ENCODE measurements at places on chromosomes 13 and 19.

GRCh38 chr13:80363890-80364503 lies 23.1 kb upstream of the SPRY2 start:
- no peak for DNase-seq
- no peak overlapping the region for H3K27ac ChIP-seq
- H3K4me3 ChIP-seq: peak overlapping the region; percentile 55
- peaks cover 9% of the 10 kb centered on the region for H3K4me1 ChIP-seq
- H3K36me3 ChIP-seq: no peaks in the 10 kb centered on the region
- no peaks in the 10 kb centered on the region for H3K27me3 ChIP-seq

DNA sequence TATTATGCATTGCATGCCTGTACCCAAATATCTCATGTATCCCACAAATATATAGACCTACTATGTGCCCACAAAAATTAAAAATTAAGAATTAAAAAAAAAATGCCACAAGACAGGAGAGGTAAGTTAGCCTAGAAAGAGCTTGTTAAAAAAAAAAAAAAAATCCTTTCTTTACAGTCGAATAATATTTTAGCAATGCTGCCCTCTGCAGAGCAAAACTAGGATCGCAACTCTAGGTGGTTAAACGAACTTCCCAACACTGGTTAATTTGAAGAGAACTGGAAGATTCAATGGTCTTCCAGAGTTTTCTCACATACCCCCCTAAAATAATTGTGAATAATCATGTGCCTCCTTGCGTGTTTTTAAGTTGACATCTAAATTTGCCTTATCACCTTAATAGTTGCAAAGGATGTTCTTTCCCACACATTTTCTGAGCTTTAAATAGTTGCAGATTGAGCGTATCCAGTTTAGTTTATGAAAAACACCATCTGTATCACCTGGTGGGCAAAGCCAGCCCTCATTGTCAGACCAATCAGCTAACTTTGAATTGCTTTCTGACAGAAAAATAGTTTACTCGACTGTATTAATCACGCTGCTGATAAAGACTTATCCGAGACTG lies 47.4 kb upstream of the RCBTB2 start:
- peaks cover 9% of the 10 kb centered on the region for H3K4me1 ChIP-seq
- H3K27me3 ChIP-seq: no peaks in the 10 kb centered on the region
- H3K36me3 ChIP-seq: no peaks in the 10 kb centered on the region
- peak; percentile 45 for DNase-seq
- H3K4me3 ChIP-seq: no peak overlapping the region
- H3K27ac ChIP-seq: no peak overlapping the region

DNA sequence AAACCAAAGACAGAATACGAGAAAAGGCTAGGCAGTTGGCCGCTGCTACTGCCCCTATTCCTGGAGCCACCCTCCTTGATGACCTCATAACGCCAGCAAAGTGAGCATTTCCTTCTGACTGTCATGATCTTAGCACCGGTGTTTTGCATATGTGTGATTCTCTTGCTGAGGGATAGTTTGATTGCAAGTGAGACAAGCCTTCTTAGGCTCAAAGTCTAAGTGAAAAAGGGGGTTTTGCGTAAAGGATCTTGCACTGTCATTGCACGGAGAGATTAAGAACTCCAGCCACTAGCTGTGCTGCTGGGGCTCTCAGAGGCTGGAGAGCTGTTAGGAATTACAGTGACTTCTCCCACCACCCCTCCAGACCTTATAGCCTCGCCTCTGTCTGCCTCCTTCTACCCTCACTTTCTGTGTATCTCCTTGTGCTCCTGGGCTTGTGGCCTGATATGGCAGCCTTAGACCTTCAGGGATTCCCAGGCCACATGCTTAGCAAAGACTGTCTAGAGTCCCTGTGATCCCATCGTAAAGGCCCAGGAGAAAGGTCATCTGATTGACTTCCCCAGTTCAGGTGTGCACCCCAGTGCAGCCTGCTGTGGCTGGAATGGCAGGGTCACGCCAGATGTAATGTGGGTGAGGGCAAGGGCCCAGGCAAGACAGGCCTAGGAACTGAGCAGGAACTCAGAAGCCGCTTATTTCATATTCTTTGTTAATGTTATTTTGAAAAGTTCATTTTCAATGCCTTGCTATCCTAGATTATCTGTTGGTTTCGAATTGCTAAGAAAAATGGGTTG lies 12.6 kb downstream of the GPATCH1 start:
- H3K27ac ChIP-seq: no peak overlapping the region
- no peak overlapping the region for H3K4me3 ChIP-seq
- no peak for DNase-seq
- H3K36me3 ChIP-seq: peaks cover 68% of the 10 kb centered on the region

GRCh38 chr13:99237981-99238662 lies 20.1 kb downstream of the GPR18 start:
- no peak overlapping the region for H3K4me3 ChIP-seq
- no peak for DNase-seq
- H3K4me1 ChIP-seq: no peaks in the 10 kb centered on the region
- H3K27ac ChIP-seq: no peak overlapping the region
- peaks cover 12% of the 10 kb centered on the region for H3K36me3 ChIP-seq

- peaks cover 20% of the 10 kb centered on the region for H3K36me3 ChIP-seq
- H3K4me1 ChIP-seq: peaks cover 23% of the 10 kb centered on the region
- peak overlapping the region; percentile 100 for H3K27ac ChIP-seq
- peak overlapping the region; percentile 94 for H3K4me3 ChIP-seq
Measured at GRCh38 chr19:39407660-39408391, 1.2 kb downstream of the ZFP36 start.

DNA sequence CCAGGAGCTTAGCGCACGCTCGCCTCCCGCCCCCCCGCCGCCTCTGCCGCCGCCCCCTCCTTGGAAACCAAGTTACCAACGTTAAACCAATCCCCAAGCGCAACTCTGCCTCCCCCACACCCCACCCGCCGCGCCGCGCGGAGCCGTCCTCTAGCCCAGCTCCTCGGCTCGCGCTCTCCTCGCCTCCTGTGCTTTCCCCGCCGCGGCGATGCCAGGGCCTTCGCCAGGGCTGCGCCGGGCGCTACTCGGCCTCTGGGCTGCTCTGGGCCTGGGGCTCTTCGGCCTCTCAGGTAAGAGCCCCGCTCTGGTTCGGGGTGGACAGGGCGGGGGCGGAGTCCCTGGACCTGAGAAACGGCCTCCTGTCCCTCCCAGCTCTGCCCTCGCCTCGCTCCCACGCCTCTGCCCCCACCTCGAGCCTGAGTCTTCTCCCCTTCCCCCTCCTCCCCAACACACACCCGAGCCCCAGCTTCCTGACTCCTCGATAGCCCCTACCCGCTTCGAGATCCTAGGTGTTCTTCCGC lies at the start of gene ICAM5:
Gene ICAM5 (plus strand): TSS at position 117 of the 521 bp plus-strand sequence. CDS start 92 bp downstream, at position 209.
- no peaks in the 10 kb centered on the region for H3K36me3 ChIP-seq
- H3K4me3 ChIP-seq: peak within 1 kb of the TSS; percentile 74
- H3K27ac ChIP-seq: no peak within 1 kb of the TSS
- H3K27me3 ChIP-seq: peaks cover 30% of the 10 kb centered on the region

DNA sequence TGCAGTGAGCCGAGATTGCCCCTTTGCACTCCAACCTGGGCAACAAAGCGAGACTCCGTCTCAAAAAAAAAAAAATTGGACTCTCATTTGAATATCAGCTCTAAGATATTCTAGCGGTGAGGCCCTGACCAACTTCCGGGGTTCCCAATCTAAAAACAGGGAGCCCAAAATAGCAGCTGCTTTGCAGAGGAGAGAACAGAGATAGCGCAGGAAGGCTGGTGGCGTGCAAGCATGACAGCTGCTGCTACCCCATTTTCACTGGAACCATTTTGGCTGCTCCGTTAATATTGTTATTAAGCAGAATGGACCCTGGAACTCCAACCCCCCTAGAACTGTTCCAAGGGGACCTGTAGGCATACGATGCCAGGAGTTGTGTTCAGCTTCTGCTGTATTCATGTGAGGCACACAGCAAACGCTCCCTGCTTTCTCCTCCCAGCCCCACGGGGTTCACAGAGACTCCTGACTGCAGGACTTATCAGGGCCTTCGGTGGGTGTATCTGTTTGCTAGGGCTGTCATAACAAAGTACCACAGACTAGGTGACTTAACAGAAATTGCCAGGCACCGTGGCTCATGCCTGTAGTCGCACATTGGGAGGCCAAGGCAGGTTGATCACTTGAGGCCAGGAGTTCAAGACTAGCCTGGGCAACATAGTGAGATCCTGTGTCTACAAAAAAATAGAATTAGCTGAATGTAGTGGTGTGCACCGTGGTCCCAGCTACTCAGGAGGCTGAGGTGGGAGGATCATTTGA lies 11.5 kb downstream of the STXBP2 start:
- H3K27me3 ChIP-seq: no peaks in the 10 kb centered on the region
- H3K4me3 ChIP-seq: no peak overlapping the region
- no peaks in the 10 kb centered on the region for H3K4me1 ChIP-seq
- DNase-seq: no peak
- no peaks in the 10 kb centered on the region for H3K36me3 ChIP-seq

DNA sequence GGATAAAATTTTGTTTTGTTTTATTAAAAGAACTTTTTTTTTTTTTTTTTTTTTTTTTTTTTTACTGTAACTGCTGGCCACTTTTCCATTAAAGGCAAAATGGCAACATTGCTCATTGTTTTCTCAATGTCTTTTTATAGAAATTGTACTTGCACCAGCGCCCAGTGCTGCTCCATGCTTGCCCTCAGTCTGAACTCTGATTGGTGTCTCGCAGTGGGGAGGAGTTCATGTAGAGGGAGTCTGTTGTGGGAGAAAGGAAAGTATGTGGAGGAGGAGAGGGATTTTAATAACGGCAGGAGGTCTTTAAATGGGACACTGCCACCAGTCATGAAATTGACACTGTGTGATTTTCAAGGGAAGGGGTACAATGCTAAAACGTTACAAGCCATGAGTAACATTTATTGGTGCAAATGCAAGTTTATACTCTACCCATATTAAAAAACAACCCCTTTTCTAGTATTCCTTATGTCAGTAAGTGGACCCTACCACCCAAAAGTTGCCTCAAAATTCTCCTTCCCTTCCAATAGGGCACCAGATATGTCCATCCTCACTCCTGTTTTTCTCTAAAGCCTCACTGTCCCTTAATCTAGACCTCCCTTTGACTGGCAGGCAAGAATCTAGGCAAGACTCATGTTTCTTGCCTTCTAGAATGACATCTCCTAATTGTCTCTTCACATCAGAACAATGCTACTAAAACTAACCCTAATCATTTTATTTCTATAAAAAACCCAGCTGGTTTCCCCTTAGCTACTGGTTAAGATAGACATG lies 3.2 kb downstream of the RASL11A start:
- peak overlapping the region; percentile 91 for H3K4me3 ChIP-seq
- peaks cover 14% of the 10 kb centered on the region for H3K4me1 ChIP-seq
- DNase-seq: peak; percentile 50
- H3K36me3 ChIP-seq: no peaks in the 10 kb centered on the region

GRCh38 chr19:38020311-38020710 lies 113.3 kb downstream of the SIPA1L3 start:
- no peak for DNase-seq
- H3K4me3 ChIP-seq: no peak overlapping the region
- H3K36me3 ChIP-seq: no peaks in the 10 kb centered on the region
- no peaks in the 10 kb centered on the region for H3K27me3 ChIP-seq
- H3K4me1 ChIP-seq: no peaks in the 10 kb centered on the region

DNA sequence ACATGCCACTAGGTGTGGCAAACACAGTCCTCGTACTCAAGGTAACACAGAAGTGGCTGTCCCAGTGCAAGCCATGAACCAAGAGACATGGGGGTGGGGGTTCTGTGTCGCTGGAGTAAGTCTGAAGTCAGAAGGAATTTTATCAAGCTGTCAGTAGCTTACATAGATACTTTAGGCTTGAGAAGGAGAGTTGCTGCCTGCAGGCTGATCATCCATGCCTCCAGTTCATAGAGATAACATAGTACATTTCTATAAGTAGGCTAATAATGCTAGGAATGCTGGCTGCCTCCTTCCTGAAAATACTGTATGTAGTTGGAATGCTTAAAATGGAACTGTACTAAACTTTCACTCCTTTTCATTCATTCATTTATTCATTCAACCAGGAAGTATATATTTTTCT lies 70.1 kb downstream of the CAB39L start:
- H3K27ac ChIP-seq: no peak overlapping the region
- H3K4me3 ChIP-seq: no peak overlapping the region
- no peaks in the 10 kb centered on the region for H3K36me3 ChIP-seq
- no peaks in the 10 kb centered on the region for H3K27me3 ChIP-seq
- DNase-seq: no peak

GRCh38 chr19:2036424-2036823 lies 14.6 kb downstream of the MKNK2 start:
- peaks cover 32% of the 10 kb centered on the region for H3K36me3 ChIP-seq
- no peak overlapping the region for H3K27ac ChIP-seq
- peaks cover 18% of the 10 kb centered on the region for H3K4me1 ChIP-seq
- H3K4me3 ChIP-seq: no peak overlapping the region
- no peaks in the 10 kb centered on the region for H3K27me3 ChIP-seq

- H3K4me1 ChIP-seq: peaks cover 4% of the 10 kb centered on the region
- no peak overlapping the region for H3K27ac ChIP-seq
- no peaks in the 10 kb centered on the region for H3K27me3 ChIP-seq
- H3K36me3 ChIP-seq: no peaks in the 10 kb centered on the region
Measured at GRCh38 chr13:75469047-75469446, 12.9 kb downstream of the TBC1D4 start.

- no peaks in the 10 kb centered on the region for H3K36me3 ChIP-seq
- H3K27me3 ChIP-seq: no peaks in the 10 kb centered on the region
- H3K4me1 ChIP-seq: no peaks in the 10 kb centered on the region
- H3K27ac ChIP-seq: no peak overlapping the region
- DNase-seq: no peak
Measured at GRCh38 chr19:14786421-14786851, 8.1 kb upstream of the ADGRE2 start.

DNA sequence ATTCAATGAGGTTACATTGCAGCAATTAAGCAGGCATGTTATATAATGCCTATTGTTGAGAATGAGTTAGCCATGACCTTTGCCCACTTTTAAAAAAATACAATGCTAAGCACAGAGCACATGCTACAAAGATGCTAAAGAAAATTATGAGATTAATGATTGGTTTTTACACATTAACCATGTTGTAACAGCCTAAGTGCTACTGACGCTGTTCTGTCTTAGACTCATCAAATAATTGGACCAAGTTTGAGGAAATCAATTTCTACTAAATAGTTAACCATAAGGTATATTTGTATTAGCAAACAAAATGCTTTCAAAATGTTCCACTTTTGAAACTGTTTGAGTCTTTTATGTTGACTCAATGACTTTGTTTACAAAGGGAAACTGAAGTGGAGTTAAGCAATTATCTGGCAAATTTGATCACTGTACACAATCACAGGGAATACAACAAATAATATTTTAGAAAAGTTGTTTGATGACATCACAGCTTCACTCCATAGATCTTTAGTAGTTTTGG lies 14.3 kb downstream of the MIR17HG start:
- DNase-seq: no peak
- H3K4me3 ChIP-seq: no peak overlapping the region

- no peaks in the 10 kb centered on the region for H3K4me1 ChIP-seq
- no peak for DNase-seq
- no peaks in the 10 kb centered on the region for H3K36me3 ChIP-seq
- no peaks in the 10 kb centered on the region for H3K27me3 ChIP-seq
Measured at GRCh38 chr13:34003656-34004055, 185.7 kb downstream of the RFC3 start.

DNA sequence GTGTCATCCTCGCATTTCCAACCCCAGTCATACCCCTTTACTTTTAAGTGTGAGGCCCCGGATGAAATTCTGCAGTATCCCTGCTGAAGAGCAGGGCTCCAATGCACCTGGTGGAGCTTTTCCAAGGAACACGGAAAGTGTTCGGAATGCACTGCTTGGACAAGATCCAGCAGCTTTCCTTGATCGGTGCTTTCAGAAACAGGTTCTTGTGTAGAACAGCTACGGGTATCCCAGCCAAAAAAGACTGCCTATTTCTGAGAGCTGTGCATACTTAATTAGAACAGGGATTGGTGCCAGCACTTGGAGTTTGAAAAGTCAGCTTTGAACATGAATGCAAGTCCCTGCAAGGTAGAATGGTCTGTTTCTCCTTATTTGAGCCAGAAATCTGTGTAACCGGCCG lies 87.2 kb upstream of the C1QTNF9B start:
- H3K4me3 ChIP-seq: no peak overlapping the region
- H3K36me3 ChIP-seq: no peaks in the 10 kb centered on the region
- DNase-seq: no peak
- H3K27me3 ChIP-seq: no peaks in the 10 kb centered on the region
- no peaks in the 10 kb centered on the region for H3K4me1 ChIP-seq

Measured in thoracic aorta (tissue), 2 donors.